ENCODE measurements at places on chromosomes 11 and 22.

GRCh38 chr22:37892566-37893335 is 13.3 kb upstream of the MICALL1 start:
- peak; percentile 33 for DNase-seq

GRCh38 chr11:62895501-62895900 is 14.8 kb downstream of the SLC3A2 start:
- no peak for DNase-seq

- no peak for DNase-seq
These were observed 16.6 kb downstream of the OR8A1 start for GRCh38 chr11:124586238-124586860.

DNA sequence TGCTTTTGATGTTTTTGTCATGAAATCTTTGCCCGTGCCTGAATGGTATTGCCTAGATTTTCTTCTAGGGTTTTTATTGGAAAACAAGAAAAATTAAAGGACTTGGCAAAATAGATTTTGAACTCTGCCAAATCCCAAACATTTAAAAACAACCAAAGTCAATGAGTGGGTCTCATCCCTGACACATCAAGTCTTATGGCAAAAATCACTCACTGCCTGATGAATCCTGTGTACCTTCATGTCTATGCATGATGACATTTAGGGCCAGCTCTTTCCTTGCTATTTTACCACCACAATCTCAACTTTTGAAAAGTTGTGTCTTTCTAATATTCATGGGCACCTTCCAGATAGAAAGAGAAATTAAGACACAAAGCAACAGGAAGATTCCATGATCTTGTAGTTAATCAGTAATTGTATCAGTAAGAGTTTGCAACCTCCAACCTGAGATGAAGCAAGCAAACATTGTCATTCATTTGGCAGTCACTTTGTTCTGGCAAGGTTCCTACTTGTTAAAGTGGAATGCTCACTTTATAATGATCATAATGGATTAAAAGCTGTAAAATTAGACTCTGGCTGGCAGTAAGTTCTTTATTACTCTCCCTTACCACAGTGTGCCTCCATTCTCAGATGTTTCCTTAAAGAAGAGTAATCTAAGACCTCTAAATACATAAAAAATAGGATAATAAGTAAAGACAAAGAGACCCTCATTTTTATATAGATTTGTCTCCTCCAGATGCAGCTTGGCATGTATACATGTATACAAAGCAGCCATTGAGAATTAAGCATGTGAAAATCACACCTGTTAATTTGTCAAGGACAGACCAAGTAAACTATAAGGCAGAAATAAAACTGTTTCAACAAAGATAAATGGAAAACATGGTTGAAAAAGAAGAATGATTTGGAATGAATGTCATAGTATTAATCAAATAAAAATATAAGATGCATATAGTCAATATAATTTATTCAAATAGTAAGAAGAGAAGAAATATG is 51.6 kb downstream of the ETS1 start:
- DNase-seq, result no peak

GRCh38 chr11:62595124-62595523 is 3.8 kb upstream of the TUT1 start:
- no peak for DNase-seq

DNA sequence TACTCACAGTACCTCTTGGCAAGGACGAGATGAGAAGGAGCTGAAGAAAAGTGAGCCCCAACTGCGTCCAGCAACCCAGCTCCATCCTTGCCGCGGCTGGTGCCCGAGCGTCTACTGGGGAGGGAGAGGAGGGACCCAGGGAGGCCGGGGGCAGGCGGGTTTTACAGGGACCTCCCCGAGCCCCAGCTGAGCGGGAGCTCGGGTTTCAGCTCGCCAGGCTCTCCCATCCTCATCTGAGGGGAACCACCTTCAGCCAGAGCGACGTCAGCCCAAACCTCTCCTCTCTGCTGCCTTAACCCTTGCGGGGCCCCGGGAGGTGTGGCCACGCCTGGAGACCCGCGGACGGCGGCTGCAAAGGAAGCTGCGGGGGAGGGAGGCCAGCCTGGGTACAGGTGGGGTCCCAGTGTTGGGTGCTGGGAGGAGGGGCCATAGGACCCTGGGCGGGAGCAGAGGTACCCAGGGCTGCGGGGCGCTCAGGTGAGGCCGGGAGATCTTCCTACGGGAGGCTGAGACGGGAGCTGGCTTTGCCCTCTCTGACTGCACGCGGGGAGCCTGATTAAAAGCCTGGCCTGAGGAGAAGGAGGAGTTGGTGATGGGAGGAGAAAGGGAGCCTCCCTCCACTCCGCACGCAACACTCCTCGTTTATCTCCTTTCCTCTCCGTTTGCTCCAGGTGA is at the start of gene PAMR1:
PAMR1 (minus strand) TSS at position 116 of the 675 bp plus-strand sequence; CDS start at position 85, 31 bp downstream.
- DNase-seq, result no peak

GRCh38 chr11:66743271-66743968 is 14.4 kb upstream of the SPTBN2 start:
- DNase-seq, result no peak

DNA sequence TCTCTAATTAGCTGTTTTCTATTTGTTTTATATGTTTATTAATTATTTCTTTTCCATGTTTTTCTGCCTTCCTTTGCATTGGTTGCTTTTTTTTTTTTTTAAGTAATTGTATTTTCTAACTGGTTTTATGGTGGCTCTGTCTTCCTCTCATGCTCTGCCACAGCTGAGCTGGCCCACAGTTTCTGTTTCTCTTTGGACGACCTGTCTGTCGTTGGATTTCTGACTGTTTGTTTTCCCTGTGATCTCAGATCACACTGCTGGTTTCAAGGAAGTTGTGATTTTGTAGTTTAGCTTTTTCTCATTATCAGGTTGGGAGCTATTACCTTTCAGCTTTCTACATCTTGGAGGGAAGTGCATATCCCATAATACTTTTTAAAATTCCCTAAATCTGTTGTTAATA is 15.9 kb upstream of the OR6M1 start:
- no peak for DNase-seq

- no peak for DNase-seq
These were observed 23.6 kb upstream of the MN1 start for GRCh38 chr22:27825174-27825573.

DNA sequence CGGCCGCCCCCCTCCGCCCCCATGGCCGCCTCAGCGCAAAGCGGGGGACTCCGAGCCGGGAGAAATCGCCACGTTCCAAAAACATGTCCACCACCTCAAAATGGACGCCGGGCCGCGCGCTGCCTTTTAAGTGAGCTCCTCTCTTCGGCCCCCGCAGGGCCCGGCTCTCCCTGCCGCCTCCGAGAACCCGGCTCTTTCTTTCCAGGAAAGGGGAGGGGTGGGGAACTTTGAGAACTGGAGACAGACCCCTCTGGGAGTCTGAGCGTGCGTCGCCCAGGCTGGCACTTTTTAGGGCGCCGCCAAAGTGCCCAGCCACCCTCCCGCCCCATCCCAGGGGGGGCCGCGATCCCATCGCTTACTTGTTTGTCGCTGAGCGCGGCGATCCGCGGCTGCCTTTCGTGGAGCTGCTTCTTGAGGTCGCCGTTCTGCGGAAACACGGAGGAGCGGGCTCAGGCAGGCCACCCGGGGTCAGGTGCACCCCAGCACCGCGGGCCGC is 1.6 kb downstream of the PHF21B start:
- DNase-seq, result no peak

DNA sequence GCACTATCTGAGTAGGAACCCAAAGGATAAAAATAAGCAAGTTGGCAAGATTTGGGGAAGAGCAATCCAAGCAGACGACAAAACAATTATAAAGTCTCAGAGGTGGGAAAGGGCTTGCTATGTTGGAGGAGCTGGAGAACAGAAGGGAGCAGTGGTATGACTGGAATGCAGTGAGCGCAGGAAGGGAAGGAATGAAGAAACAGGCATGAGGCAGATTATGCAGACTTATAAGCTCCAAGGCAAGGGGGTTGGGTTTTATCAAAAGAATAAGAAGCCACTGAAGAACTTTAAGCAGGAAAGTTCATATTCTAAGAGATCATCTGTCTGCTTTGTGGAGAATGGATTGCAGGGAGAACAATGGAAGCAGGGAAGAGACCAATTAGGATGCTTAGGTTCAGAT is 31.7 kb downstream of the PGM2L1 start:
- no peak for DNase-seq

GRCh38 chr11:35039076-35039475 is 99.9 kb upstream of the CD44 start:
- DNase-seq, result no peak

DNA sequence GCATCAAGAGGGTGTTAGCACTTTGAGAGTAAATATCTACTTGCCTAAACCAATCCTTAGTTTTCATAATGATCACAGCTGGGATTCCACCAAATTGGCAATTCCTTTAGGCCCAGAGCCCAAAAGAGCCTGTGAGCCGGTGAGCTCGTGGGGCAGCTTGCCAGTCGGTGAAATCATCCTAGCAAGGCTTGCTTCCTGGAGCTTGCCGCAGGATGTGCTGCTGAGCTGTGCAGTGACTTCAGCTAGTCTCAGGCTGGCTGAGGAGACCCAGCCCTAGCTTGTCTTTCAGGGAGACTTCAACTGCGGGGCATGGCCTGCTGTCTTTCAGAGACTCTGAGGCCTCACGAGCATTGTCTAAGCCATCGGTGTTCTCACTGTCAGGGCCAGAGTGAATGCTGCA is 73.6 kb upstream of the SUSD2 start:
- DNase-seq, result peak; percentile 79

DNA sequence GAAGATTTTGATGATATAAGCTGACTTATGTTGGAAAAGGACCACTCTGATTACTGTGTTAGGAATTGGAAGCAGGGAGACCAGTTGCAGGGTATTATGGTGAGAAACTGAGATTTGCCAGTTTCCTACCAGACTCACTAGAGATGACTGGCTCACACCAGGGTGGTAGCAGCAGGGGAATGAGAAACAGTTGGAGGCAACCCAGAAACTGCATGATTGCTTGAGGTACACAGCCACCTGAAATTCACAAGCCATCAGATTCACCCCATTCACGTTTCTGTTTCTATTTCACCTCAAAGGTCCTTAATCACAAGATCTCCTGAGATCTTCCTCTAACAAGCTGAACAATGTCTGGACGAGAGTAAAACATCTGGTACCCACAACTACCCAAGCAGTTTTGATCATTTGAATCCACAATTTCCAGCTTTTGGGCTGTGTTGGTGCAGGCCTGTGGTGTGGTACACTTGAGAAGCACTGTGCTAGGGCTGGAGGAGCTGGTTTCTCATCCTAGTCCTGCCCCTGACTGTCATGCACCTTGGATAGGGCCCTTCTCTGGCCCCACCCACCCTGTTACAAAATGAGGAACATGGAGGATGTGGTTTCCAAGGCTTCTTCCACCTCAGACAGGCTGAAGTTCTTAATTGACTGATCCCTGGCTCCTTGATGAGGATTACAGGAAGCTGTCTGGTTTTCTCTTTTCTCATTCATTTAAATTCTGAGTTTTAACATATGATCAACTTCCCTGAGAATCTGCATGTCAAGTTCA is 233.4 kb downstream of the INSC start:
- DNase-seq, result no peak

DNA sequence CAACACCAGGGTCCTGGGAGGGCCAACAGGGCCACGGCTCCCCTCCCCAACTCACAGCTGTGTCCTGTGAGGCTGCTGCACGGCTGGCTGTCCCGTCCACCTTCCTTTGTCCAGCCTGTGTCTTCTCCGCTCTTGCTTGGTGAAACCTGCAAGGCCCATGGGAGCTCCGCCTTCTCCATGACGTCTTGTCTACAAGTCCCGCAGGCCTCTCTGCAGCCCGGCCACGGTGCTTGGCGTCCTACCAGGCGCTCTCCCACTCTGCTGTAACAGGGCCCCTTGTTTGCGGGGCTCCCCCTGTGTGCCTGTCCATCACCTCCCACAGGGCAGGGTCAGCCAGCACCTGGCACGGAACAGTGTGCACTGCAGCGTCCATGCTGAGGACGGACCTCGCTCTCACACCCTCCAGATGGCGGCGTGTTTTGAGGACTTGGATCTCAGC is 866.8 kb downstream of the TBC1D22A start:
- no peak for DNase-seq

GRCh38 chr11:16252373-16252772 is 104.0 kb downstream of the SOX6 start:
- DNase-seq, result no peak

- DNase-seq, result no peak
These were observed 14.6 kb downstream of the SUN2 start for GRCh38 chr22:38741166-38741565.

GRCh38 chr11:87150936-87151335 is 113.2 kb downstream of the TMEM135 start:
- no peak for DNase-seq

GRCh38 chr22:41562461-41562860 is 1.7 kb downstream of the CSDC2 start:
- DNase-seq, result no peak

DNA sequence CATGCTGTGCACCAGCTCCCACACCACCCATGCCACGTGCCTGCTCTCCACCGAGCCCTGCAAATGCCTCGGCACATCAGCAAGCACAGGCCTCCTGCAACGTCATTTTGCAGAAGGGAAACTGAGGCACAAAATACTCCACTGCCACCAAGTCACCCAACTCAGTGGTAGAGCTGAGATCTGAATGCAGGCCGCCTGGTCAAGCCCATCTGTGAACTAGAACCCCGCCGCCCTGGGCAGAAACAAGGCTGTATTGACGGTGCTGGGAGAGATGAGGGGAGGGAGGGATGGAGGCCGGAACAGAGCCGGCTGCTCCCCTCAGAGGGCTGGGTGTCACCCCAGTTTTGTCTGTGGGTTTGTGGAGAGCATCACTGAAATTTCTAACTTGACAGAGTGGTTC is 81.4 kb downstream of the CDKN1C start:
- no peak for DNase-seq

DNA sequence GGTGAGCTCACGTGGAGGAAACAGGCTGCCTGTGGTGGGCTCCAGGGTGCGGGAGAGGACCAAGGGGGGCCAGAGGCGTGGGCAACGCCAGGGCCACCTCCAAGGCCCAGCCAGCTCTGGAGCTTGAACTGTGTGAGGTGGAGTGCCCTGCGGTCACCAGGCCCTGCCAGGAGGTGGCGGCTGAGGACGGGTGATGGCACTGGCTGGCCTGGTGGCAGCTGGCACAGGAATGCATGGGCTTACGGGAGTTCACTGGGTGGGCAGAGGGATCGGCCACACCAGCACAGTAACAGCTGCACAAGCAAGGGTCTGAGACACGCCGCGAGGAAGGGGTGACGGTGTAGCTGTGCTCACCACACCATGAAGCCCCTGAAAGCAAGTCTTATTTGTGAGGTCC is 15.8 kb downstream of the TOLLIP start:
- no peak for DNase-seq

DNA sequence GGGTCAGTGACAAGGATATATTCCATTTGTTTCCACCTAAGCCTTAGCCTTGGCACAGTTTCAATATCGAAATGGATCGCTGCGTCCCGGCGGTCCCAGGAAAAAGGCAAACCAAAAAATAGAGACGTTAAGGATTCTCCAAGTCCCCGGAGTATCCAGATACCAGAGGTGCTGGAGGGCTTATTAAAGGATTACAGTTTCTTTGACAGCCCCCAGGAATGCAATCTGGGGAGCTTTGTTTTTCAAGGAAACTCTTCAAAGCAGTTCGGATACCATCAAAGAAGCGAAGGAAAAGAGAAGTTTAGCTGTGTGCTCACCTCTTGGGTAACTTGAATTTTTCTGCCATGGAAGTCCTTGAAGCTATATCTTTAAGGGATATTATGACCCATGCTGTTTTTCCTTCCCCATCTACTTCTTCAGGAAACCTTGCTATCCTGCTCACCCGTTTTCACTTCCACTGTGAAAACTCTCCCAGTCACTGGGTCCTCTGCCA is 600 bp upstream of the GPR83 start:
- DNase-seq, result no peak
